Uterus (tissue), 4 donors: ENCODE measurements at places on chromosomes 7 and 10. TPM values are rescaled to one million over a fixed set of nuclear protein-coding genes. Genes with fewer than 3 reads are reported as not detected.

DNA sequence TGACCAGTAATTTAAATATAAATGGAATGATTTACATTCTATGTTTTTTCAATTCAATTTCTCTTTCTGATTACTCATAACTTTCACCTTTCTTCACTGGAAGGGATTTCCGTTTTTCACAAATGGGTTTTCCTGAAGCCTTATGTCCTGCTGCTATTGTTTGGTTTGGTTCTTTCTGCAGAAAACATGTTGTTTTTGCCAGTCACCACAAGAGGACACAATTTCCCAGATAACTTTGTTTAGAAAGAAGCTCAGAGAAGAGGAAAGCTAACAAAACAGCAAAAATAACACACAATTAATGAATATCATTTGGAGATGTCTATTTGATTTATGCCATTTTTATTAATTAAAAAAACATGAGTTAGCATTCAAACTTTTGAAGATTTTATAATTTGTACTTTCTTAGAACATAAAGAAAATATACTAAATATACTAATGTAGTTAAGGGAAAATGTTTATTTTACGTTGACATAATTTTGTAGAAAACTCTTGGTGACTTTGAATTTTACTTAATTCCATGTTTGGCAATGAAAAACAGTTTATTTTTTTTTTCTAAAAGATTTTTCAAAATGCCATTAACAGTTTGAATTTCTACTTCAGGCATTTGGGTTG, 4.6 kb upstream of the TWIST1 start:
- no peak for DNase-seq

DNA sequence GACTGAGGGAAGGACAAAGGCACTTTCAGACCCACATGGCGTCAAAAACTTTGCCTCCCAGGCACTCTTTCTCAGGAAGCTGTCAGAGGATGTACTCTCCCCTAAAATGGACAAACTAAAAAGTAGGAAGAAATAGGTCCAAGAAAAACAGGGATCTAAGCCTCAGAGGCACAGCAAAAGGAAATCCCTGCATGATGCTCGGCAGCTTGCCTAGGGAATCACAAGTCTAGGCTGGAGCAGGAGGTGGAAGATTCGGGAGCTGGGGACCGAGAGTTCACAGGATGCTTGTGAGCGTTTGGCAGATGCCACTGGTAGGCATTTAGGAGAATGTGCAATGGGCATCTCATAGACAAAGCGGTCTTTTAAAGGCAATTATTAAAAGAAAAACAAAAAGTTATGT, 60.8 kb downstream of the ATXN7L1 start:
- DNase-seq: no peak

The SLIT1 gene
- total RNA-seq: 0.49 TPM

DNA sequence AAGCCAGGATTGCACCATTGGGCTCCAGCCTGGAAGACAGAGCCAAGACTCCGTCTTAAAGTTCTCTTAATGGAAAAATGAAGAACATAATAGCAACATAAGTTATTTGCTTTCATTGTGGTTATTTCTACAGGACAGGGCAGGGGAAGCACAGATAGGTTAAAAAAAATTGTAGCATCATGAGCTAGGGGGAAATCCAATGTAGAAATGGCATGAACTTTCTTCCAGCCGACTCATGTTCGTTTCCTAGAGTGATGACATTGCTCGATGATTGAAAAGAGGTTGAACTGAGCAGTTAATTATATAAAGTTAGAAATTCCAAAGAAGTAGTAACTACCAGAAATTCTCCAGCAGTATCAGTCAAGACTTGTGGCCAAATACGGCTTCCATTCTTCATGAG, 64.9 kb downstream of the DAGLB start:
- no peak for DNase-seq

The HOGA1 gene
- total RNA-seq: 1.2 TPM

The NEURL1 gene
- total RNA-seq: 3.8 TPM

The BICC1 gene
- total RNA-seq: 19.1 TPM

DNA sequence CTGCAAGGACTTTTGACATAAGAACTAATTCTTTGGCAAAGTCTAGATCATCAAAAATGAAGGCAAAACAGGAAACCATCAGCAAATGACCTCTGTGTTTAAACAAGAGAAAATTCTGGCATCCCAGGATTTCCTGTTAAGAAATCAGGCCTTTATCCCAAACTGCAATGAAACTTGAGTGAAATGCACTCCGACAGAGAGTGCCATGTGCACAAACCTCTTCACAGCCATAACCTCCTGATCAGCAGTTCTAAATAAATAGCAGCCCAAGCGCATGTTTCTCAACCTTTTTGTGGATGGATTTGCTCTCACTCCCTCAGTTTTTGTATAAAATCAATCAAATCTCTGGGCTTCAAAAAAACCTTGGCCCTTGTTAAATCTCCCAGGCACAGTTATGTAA, 107.7 kb upstream of the EEPD1 start:
- no peak for DNase-seq

DNA sequence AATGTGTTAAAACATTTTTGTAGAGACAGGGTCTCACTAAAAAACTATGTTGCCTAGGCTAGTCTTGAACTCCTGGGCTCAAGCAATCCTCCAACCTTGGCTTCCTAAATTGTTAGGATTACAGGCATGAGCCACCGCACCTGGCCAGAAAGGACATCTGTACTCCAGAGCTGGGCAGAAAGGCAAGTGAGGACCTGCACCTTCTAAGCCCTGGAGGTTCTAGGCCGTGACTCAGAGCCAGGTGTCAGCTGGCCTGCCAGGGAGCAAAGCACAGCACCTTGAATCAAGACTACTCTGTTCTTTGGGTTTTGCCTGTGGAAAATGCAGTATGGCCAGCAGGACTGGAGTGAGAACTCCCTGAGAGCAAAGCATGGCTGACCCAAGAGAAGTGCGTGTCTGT, 396.5 kb downstream of the ADRA2A start:
- no peak for DNase-seq

GRCh38 chr10:27723436-27723835, 22.2 kb downstream of the MKX start:
- DNase-seq: no peak

DNA sequence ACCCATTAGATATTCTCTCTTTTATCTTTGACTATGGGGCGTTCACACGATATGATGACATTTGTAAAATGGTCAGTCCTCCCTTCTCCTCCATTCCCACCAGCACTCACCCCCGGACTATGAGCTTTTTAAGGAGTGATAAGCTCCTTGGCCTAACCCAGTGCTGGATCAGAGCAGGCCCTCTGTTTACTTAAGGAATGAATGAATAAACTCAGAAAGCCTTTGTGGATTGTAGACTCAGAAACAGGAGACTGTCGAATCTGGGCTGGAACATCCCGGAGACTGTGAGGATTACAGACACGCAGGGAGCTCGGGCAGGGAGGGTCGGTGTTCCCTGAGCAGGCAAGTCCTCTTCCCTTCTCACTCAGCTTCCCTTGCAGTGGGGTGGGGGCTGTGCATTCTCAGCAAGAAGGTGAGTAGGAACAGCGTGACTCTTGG, 6.8 kb upstream of the ZCCHC24 start:
- DNase-seq: no peak

GRCh38 chr10:88896372-88896993, 16.4 kb downstream of the STAMBPL1 start:
- no peak for DNase-seq

DNA sequence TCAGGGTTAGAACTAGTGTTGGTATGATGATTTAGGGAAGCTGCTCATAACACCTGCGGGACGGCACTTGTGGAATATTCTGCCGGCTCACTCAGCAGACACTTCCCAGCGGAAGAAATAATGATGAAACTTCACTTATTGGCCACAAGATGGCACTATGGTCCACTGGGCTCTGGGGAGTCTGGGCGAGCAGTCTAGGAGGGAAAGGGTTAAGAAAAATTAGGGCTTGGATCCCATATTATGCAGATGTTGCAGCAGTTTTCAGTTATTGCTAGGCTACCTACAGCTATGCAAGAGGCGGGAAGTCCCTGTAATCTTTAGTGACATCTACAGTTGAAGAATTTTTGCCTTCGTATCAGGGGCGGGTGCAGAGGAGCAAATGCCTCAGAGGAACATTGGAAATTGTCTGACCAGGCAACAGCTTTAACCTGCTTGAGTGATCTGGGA, 238.7 kb upstream of the PRSS58 start:
- DNase-seq: no peak

- no peak for DNase-seq
Measured at GRCh38 chr7:64959072-64959747, 31.6 kb downstream of the ZNF117 start.

The CTAGE8 gene
- total RNA-seq: not detected

DNA sequence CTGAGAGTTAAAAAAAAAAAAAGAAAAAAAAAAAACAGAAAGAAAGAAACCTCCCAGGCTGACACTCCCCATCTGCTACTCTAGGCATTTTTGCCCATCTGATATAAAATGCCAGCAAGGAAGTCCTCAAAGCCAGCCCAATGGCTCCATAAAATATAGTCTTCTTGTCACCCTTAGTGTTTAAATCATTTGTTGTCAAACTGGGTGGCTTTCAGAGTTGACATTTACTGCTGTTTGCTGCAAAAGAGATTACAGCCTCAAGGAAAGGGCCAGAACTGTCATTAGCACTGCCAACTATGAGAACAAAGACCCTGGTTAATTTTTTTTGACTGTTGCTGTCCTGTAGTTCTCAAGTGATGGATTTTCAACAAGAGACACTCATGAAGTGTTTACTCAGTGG, 86.5 kb downstream of the TRIL start:
- no peak for DNase-seq

DNA sequence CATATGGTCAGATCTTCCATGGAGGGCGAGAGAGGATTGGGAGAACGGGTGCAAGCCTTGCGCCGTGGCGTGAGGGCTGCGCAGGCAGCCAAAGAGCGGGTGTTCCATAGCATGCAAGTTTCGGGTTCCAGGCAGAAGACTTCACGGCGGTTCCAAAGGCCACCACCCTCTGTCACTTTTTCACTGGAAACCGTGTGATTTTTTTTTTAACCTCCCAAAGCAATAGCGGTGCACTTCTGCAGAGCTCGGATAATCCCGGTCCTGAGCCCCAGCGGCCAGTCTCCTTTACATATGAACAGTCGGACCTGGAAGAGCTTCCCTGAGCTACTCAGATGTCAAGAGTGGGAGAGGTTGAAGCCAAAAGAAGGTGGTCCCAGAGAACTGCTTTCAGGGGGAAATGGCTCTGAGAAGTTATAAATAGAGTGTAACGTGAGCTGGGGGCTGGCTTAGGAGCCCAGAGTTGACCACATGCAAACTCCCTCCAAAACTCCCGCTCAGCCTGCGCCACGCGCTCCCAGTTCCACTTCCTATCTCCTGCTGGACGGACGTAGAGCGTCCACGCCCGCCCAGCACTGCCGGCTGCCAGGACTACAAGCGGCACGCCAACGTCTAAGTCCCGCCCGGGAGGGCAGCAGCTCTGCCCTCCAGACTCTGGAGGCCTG, at the start of gene MEOX2:
TSS of gene MEOX2 (minus strand) at position 389 of the 662 bp plus-strand sequence. CDS start at position 108, 281 bp downstream.
- peak; percentile 69 for DNase-seq

DNA sequence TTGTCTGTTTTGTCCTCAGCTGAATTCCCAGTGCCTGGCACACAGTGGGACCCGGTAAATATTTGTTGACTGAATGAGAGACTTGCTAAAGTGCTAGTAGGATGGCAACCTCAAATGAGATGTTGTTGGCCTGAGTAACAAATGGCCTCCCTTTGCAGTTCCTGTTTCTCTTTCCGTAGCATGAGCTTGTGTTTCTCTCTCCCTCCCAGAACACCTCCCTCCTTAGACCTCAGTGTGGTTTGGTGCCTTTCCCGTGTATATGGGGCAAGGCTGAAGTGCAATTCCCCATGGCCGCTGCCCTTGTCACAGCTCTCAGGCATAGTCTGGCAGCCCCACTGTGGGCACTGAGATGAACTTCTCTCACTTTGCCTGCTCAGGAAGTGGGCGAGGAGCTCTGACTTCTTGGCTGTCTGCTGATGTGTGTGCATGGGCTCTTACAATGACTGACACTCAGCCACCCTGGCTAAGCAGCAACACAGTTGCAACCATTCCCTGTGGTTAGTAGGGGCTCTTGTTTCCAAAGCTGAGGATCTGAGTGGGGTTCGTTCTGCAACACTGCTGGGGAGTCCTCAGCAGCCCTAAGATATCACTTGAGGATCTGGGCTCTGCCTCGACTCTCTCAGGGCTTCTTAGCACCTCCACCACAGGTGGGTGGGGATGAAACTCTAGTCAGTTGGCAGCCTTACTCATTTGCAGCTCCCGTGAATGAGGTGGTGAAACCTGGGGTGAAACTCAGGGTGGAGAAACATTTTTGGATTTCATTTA, 136.1 kb downstream of the ICA1 start:
- no peak for DNase-seq

The NODAL gene
- not detected for total RNA-seq

DNA sequence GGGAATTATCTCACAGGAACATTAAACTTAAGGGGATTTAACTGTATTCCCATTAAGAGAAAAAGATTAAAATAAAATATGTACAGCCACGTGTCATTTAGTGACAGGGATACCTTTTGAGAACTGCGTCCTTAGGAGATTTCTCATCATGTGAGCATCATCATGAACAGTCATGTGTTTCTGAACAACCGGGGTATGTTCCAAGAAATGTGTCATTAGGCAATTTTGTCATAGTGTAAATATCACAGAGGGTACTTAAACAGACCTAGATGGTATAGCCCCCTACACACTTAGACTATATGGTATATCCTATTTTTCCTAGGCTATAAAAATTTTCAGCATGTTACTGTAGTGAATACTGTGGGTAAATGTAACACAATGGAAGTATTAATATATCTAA, 840.3 kb downstream of the CNTNAP2 start:
- no peak for DNase-seq
